ENCODE measurements at places on chromosomes 1 and 21.

- DNase-seq: no peak
These were observed 16.0 kb upstream of the TTC39A start for GRCh38 chr1:51346086-51346942.

GRCh38 chr1:198893763-198894444 is 255.1 kb downstream of the PTPRC start:
- DNase-seq: no peak

GRCh38 chr1:155091071-155092051 is 12.7 kb downstream of the EFNA3 start:
- peak; percentile 80 for DNase-seq

DNA sequence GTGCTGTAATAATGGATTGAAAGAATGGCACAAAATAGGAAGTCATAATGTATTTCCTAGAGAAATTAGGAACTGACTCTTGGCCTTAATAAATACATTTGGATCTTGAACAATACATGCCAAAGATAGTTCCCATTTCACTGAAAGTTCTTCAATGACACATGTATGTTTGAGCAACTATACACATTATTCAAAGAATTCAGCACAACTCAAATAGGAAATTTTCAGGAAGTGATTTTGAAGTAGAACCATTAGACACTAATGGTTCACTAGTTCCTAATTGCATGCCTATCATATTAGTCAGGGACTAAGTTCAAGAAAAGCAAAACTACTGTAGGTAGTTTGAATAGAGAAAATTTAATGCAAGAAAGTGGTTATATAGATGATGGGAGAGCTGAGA is 404.7 kb downstream of the LMO4 start:
- DNase-seq: no peak

DNA sequence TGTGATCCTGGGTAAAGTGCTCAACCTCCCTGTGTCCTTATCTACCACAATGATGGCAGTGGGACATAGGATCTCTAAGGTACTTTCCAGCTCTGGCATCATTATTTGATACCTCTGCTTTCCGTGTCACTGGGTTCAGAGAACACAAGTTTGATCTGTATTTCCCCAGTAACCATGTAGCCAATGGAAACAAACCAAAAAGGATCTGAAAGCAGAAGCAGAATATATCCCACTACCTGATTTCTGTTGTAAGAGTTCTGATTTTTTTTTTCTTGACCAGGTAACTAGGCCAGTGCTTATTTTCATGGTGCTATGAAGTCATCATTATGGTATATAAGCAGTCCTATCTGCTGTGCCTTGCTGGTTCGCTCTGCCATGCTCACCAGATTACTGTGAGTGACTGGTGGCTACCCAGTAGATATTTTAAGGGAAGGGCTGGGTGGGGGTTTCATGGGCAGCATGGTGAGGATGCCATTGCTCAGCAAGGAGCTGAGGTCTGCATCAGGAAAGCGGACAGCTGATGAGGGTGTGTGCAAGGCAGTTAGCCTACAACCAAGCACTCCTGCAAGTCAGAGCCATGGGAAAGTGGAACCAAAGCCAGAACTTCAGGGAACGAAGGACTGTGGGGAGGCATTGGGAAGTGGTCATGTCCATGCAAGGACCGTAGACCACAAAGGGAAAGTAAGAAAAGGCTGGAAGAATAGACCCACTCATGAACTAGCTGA is 104.9 kb upstream of the EDEM3 start:
- no peak for DNase-seq
